Activated naive CD8-positive, alpha-beta T cell treated with anti-CD3 and anti-CD28 coated beads, Interleukin-2, amount 10 ng/mL, durations not matched to agents 7 days and 5 days (primary cell): ENCODE measurements at places on chromosomes 12 and 14. TPM values are rescaled to one million over a fixed set of nuclear protein-coding genes. Genes with fewer than 3 reads are reported as not detected.
A peak's percentile ranks its signal among the peaks of the same experiment; 100 is the strongest.

SLC16A7 gene
- total RNA-seq: 42.4 TPM

TSPAN11 gene
- total RNA-seq: not detected

REC8 gene
- 55.1 TPM for total RNA-seq

- H3K4me3 ChIP-seq: no peak overlapping the region
- no peaks in the 10 kb centered on the region for H3K27me3 ChIP-seq
- no peak overlapping the region for H3K27ac ChIP-seq
- H3K4me1 ChIP-seq: peaks cover 15% of the 10 kb centered on the region
- H3K36me3 ChIP-seq: no peaks in the 10 kb centered on the region
- DNase-seq: no peak
Measured at GRCh38 chr14:100842799-100843198, 16.9 kb downstream of the MEG3 start.

DNA sequence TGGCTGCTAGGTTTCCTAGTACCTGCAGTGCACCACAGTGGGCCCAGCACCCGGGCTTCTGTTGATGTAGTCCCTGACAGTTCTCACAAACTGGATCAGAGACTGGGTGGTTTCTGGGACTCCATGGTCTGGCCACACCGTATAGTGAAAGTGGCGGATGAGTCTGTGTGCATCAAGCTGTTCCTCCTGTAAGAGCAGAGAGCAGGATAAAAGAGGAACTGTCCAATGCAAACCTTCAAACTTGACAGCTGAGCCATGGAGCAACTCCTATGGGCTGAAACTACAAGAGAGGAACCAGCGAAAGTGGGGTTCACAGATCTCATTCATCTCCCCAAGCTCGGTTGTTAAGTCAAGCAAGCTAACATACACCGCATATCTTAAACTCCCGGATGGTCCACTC, 102.8 kb downstream of the PTPRB start:
- no peak for DNase-seq
- H3K4me3 ChIP-seq: no peak overlapping the region

DNA sequence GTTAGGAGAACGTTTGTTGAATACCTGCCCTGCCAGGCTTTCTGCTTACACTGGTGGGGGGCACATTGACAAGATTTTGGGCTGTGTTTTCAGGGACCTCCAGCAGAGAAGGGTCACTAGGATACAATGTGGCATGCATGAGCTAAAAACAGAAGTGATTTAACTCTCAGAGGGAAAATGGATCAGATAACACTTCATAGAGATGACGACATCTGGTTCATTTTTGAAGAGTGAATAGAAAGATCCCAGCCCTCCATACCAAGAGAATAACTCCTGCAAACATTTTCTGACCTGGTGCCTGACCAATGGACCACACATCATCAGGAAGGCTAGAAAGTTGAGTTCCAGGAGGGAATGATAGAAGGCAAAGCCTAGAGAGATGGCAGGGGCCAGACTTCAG, 33.7 kb downstream of the CKB start:
- DNase-seq: no peak
- H3K36me3 ChIP-seq: peaks cover 11% of the 10 kb centered on the region
- H3K27ac ChIP-seq: peak overlapping the region; percentile 14
- H3K4me3 ChIP-seq: no peak overlapping the region
- H3K4me1 ChIP-seq: no peaks in the 10 kb centered on the region

- H3K27me3 ChIP-seq: peaks cover 2% of the 10 kb centered on the region
- H3K4me3 ChIP-seq: no peak overlapping the region
- peak; percentile 54 for DNase-seq
Measured at GRCh38 chr14:106436310-106436905, 910.0 kb downstream of the TMEM121 start.

PLCZ1 gene
- total RNA-seq: not detected

GRCh38 chr12:123491056-123491455, 33.1 kb downstream of the SNRNP35 start:
- no peaks in the 10 kb centered on the region for H3K36me3 ChIP-seq
- no peaks in the 10 kb centered on the region for H3K4me1 ChIP-seq
- H3K4me3 ChIP-seq: no peak overlapping the region
- DNase-seq: no peak
- H3K27me3 ChIP-seq: no peaks in the 10 kb centered on the region
- H3K27ac ChIP-seq: no peak overlapping the region

TPH2 gene
- not detected for total RNA-seq

GRCh38 chr12:113862590-113863454, 103.3 kb downstream of the RBM19 start:
- H3K4me3 ChIP-seq: peak overlapping the region; percentile 28
- no peaks in the 10 kb centered on the region for H3K27me3 ChIP-seq
- peaks cover 16% of the 10 kb centered on the region for H3K4me1 ChIP-seq
- H3K36me3 ChIP-seq: peaks cover 3% of the 10 kb centered on the region
- no peak for DNase-seq
- H3K27ac ChIP-seq: peak overlapping the region; percentile 33

- H3K27me3 ChIP-seq: peaks cover 4% of the 10 kb centered on the region
- H3K36me3 ChIP-seq: no peaks in the 10 kb centered on the region
- peaks cover 8% of the 10 kb centered on the region for H3K4me1 ChIP-seq
- H3K27ac ChIP-seq: no peak overlapping the region
- DNase-seq: no peak
- no peak overlapping the region for H3K4me3 ChIP-seq
Measured at GRCh38 chr14:72236629-72237028, 304.4 kb downstream of the RGS6 start.

- no peak overlapping the region for H3K4me3 ChIP-seq
- DNase-seq: no peak
- no peaks in the 10 kb centered on the region for H3K4me1 ChIP-seq
- peaks cover 33% of the 10 kb centered on the region for H3K27me3 ChIP-seq
- H3K36me3 ChIP-seq: no peaks in the 10 kb centered on the region
- no peak overlapping the region for H3K27ac ChIP-seq
Measured at GRCh38 chr12:52216100-52216499, 16.9 kb upstream of the KRT7 start.

- H3K27me3 ChIP-seq: peaks cover 2% of the 10 kb centered on the region
- H3K27ac ChIP-seq: no peak overlapping the region
- no peak overlapping the region for H3K4me3 ChIP-seq
- H3K36me3 ChIP-seq: no peaks in the 10 kb centered on the region
- DNase-seq: no peak
Measured at GRCh38 chr12:59839514-59839913, 243.7 kb downstream of the SLC16A7 start.

DNA sequence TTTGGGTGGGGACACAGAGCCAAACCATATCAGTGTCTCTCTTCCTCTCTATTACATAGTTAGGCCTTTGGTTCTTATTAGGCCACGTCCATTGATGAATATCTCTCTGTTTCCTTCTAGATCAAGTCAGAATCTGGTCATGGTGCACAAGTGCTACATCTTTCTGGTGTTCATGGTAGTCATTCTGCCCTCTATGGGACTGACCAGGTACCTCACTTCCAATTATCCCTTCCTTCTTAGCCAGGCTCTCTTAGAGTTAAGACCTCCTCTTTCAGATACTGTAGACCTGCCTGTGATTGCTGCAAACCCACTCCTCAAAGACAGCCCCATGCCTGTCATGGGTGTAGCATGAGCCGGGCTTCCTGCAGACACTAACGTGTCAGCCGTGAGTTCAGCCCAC, 25.2 kb downstream of the NGB start:
- no peaks in the 10 kb centered on the region for H3K27me3 ChIP-seq
- DNase-seq: no peak
- no peak overlapping the region for H3K4me3 ChIP-seq
- no peaks in the 10 kb centered on the region for H3K36me3 ChIP-seq
- H3K27ac ChIP-seq: no peak overlapping the region
- H3K4me1 ChIP-seq: no peaks in the 10 kb centered on the region

- peaks cover 5% of the 10 kb centered on the region for H3K4me1 ChIP-seq
- no peak overlapping the region for H3K27ac ChIP-seq
- peaks cover 8% of the 10 kb centered on the region for H3K27me3 ChIP-seq
- no peaks in the 10 kb centered on the region for H3K36me3 ChIP-seq
- no peak overlapping the region for H3K4me3 ChIP-seq
- DNase-seq: no peak
Measured at GRCh38 chr12:49868952-49869815, 26.3 kb upstream of the BCDIN3D start.

- H3K27me3 ChIP-seq: peaks cover 1% of the 10 kb centered on the region
- no peak for DNase-seq
- no peak overlapping the region for H3K4me3 ChIP-seq
- no peak overlapping the region for H3K27ac ChIP-seq
Measured at GRCh38 chr12:116213014-116213413, 64.5 kb downstream of the MED13L start.

PGF gene
- total RNA-seq: 0.28 TPM

DNA sequence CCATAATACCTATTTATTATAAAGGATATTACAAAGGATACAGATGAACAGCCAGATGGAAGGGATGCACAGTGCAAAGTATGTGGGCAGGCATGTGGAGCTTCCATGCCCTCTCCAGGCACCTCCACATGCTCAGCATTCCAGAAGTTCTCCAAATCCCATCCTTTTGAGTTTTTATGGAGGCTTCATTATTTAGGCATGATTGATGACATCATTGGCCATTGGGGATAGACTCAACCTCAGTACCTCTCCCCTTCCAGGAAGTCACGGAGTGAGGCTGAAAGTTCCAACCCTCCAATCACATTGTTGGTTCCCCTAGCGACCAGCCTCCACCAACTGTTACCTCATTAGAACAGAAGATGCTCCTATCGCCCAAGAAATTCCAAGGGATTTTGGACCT, 156.4 kb downstream of the ATP23 start:
- no peak overlapping the region for H3K4me3 ChIP-seq
- H3K4me1 ChIP-seq: no peaks in the 10 kb centered on the region
- no peak for DNase-seq
- H3K27ac ChIP-seq: no peak overlapping the region

DNA sequence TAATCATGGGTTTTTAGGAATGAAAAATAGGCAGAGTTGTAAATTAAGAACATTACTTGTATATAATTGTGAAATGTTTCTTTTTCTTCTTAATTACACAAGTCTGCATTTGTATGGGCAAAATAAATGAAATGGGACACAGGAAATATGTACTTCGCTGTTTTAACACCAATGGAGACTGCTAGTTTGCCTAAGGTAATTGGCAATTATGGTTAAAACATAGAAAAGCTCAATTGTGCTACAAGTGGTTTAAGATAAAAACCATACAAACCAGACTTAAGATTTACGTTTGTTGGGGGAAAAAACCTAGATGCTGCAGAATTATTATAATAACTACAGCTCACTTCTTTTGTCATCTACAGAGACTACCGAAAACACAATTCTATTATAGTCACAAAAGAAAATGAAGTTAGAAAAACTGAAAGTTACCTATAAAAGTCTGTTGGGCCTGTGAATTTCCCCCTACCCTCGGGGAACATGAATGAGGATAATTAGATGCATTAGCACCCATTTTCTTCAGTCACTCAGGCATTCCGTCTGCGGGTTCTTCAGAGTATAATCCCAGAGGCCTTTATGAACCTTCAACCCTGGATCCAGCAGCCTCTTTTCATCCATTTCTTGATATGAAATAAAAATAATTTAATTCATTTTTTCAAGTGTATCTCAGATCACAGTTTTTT, 37.2 kb downstream of the BTBD7 start:
- H3K27ac ChIP-seq: no peak overlapping the region
- H3K4me1 ChIP-seq: peaks cover 5% of the 10 kb centered on the region
- peaks cover 11% of the 10 kb centered on the region for H3K36me3 ChIP-seq
- no peak for DNase-seq

DNA sequence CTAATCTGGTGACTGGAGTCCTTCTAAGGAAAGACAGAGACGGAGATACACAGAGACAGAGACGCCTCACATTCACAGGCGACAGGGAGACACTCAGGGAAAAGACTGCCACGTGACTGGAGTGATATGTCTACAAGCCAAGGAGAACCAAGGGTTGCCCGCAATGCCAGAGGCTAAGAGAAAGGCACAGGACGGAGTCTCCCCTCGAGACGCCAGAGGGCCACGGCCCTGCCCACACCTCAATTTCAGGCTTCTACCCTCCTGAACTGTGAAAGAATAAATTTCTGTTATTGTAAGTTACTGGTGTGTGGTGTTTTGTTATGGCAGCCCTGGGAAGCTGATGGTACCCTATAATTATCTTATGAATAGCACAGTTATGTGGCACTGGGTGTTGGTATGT, 11.6 kb upstream of the RAN start:
- no peak for DNase-seq
- no peak overlapping the region for H3K4me3 ChIP-seq
- no peaks in the 10 kb centered on the region for H3K4me1 ChIP-seq
- H3K27me3 ChIP-seq: no peaks in the 10 kb centered on the region
- H3K27ac ChIP-seq: no peak overlapping the region

DNA sequence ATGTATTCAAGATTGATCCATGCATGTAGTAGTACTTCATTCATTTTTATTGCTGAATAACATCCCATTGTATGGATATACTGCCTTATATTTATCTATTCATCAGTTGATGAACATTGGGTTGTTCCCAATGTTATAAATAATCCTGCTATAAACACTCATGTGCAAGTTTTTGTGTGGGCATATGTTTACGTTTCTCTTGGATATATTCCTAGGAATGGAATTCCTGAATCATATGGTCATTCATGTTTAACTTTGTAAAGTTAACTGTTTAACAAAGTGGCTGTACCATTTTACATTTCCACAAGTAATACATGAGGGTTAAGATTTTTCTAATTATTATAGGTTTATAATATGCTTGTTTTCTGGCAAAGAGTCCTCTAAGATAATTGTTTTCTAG, 1568.2 kb upstream of the SEL1L start:
- H3K4me1 ChIP-seq: no peaks in the 10 kb centered on the region
- H3K36me3 ChIP-seq: no peaks in the 10 kb centered on the region
- no peak for DNase-seq
- H3K4me3 ChIP-seq: no peak overlapping the region

DNA sequence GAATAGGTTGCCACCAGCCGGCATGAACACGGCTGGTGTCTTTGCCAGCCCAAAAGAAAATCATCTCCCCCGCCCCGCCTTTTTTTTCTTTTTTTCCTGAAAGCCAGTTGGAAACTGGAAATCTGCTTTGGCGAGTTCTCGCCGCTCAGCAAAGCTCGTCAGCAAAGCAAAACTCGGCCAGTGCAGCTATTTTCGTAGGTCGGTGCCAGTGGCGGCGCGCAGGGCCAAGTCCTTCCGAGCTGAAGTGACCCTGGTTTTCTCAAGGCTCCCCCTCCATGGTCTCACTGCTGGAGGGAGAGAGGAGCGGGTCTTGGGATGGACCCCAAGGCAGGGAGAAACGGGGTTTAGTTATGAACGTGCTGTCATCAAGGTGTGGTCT, 248.4 kb upstream of the RTL1 start:
- peaks cover 21% of the 10 kb centered on the region for H3K27me3 ChIP-seq
- no peak overlapping the region for H3K4me3 ChIP-seq
- no peaks in the 10 kb centered on the region for H3K36me3 ChIP-seq
- no peaks in the 10 kb centered on the region for H3K4me1 ChIP-seq
- H3K27ac ChIP-seq: no peak overlapping the region
- DNase-seq: no peak

DNA sequence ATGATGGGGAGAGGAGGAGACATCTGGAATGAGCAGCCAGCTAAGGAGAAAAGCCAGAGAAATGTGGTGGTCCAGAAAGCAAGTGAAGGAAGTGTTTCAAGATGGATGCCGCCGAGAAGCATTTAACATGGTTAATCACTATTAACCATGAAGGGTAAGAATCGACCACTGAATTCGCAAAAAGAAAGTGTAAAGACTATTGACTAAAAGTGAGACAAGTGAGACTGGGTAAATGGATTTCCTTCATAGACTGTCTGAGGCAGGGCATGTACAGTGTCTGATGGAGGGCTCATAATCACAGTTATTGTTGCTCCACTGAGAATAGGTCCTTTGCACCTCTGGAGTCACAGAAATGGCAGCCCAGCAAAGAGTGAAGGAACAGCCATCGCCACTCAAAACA, 25.3 kb upstream of the CLMN start:
- no peak overlapping the region for H3K27ac ChIP-seq
- H3K4me3 ChIP-seq: no peak overlapping the region
- DNase-seq: no peak
- H3K4me1 ChIP-seq: no peaks in the 10 kb centered on the region
- no peaks in the 10 kb centered on the region for H3K36me3 ChIP-seq
